HCT116 (cell line): ENCODE measurements at places on chromosomes 2 and 18. TPM values are rescaled to one million over a fixed set of nuclear protein-coding genes. Genes with fewer than 3 reads are reported as not detected.

DNA sequence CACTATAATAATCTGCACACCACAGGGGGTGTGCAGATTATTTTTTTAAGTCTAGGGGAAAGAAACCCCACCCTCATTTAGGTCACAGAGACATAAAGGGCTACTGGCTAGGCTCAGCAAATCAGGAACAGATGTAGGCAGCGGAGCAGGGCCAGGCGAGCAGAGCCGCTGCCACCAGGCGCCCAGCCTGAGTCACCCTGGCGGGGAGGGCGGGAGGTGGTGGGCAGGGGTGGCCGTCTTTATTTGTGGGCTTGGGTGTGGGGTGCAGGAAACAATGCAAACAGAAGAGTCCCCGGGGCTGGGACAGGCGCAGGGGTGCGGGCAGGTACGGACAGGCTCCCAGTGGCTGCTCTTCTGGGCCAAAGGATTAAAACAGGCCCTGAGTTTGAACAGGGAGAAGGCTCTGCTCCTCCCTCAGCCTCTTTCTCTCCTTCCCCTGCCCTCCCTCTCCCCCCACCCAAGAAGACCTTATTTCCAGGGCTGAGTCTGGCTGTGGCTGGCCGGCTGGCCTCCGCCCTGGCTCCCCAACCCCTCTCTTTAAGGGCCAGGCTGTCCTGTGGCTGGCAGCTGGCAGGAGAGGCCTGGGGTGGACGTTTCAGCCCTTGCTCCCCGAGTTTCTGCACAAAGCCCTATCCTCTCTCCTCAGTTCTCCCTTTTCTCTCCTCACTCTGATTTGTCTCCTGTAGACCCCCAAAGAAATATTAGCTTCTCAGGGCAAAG lies 142.9 kb upstream of the SMAD2 start:
- no peaks in the 10 kb centered on the region for H3K36me3 ChIP-seq
- H3K4me1 ChIP-seq, result no peaks in the 10 kb centered on the region
- no peak overlapping the region for H3K4me3 ChIP-seq
- H3K27ac ChIP-seq, result no peak overlapping the region

- no peak for DNase-seq
- H3K4me1 ChIP-seq, result no peaks in the 10 kb centered on the region
These were observed 635.9 kb downstream of the SUCLG1 start for GRCh38 chr2:83823229-83823628.

DNA sequence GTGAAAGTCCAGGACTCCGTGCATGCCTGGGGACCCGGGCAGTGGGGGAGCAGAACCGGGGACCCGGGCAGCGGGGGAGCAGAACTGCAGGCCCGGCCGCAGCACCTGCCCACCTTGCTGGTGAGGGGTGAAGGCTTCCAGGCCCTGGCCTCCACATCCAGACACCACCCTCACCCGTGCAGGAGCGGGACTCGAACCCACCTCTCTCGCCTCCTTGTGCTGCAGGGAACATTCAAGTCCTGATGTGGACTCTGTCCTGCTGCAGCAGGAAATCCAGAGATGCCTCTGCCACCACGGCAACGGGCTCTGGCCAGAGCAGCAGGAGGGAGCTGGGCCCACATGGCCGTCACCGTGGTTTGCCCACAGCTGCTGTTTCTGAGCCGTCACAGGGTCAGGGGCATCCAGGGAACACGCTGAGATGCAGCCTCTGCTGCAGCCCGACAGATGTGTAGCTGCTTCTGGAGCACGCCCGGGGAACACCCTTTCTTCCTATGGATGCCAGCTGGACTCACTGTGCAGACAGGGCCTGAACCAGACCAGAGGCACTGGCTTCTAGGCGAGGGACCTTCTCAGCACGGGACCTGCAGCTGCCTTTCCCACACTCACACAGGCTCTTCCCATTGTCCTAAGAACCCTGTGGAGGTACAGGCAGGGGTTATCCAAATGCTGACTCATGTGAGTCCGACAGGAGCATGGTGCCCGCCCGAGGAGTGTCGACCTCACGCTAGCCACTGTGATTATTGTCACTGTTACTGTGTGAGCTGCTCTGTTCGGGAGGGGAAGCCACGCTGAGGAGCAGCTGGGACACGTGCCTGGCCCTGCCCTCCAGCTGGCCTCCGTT lies 89.2 kb upstream of the CTDP1 start:
- peaks cover 14% of the 10 kb centered on the region for H3K27me3 ChIP-seq
- H3K27ac ChIP-seq, result no peak overlapping the region
- no peak for DNase-seq
- no peaks in the 10 kb centered on the region for H3K36me3 ChIP-seq

GRCh38 chr2:234724850-234725249 lies 227.0 kb upstream of the SH3BP4 start:
- no peak overlapping the region for H3K4me3 ChIP-seq
- DNase-seq, result no peak
- no peak overlapping the region for H3K27ac ChIP-seq
- peaks cover 14% of the 10 kb centered on the region for H3K4me1 ChIP-seq

DNA sequence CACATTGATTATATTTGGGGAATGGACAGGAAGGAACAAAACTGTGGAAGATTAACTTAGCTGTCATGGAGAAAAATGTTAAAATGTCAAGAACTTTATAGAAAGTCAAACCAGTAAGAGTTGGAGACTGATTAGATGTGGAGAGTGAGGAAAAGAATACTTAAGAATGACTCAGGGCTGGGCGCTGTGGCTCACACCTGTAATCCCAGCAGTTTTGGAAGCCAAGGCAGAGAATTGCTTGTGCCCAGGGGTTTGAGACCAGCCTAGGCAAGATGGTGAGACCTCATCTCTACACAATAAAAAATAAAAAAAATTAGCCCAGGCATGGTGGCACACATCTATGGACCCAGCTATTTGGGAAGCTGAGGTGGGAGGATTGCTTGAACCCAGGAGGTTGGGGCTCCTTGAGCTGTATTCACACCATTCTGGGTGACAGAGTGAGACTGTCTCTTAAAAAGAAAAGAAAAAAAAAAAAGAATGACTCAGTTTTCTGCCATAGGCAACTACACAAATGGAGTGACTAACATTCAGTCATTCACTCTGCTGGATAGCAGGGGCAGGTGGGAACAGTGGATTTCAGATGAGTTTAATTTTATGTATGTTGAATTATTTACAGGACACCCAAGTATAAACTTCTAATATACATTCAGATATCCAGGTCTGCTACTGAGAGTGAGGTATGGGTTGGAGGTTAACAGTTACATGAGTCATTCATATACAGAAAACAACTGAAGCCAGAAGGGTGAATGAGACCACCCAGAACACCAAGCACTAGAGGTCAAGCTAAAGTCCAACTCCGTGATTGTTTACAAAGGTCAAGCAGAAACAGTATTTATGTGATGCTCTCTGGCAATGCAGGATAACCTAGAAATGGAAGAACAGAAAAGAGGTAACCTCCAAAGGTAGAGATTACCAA lies 33.9 kb downstream of the ORC2 start:
- H3K27ac ChIP-seq, result no peak overlapping the region
- H3K4me3 ChIP-seq, result no peak overlapping the region
- no peaks in the 10 kb centered on the region for H3K4me1 ChIP-seq
- H3K27me3 ChIP-seq, result no peaks in the 10 kb centered on the region
- peaks cover 21% of the 10 kb centered on the region for H3K36me3 ChIP-seq
- DNase-seq, result no peak

- H3K4me1 ChIP-seq, result no peaks in the 10 kb centered on the region
- H3K36me3 ChIP-seq, result no peaks in the 10 kb centered on the region
- no peak overlapping the region for H3K27ac ChIP-seq
- 0 out of 2 replicates have a peak, but pooled peaks cover 6% of the 10 kb centered on the region for H3K27me3 ChIP-seq
These were observed 420.7 kb upstream of the MYT1L start for GRCh38 chr2:2751715-2752315.

GRCh38 chr2:94994063-94994913 lies 31.2 kb upstream of the MAL start:
- H3K4me3 ChIP-seq, result no peak overlapping the region
- no peaks in the 10 kb centered on the region for H3K4me1 ChIP-seq
- no peaks in the 10 kb centered on the region for H3K36me3 ChIP-seq
- peaks cover under 1% of the 10 kb centered on the region; the same call in 1 of the 2 replicates for H3K27me3 ChIP-seq
- no peak for DNase-seq
- no peak overlapping the region for H3K27ac ChIP-seq

DNA sequence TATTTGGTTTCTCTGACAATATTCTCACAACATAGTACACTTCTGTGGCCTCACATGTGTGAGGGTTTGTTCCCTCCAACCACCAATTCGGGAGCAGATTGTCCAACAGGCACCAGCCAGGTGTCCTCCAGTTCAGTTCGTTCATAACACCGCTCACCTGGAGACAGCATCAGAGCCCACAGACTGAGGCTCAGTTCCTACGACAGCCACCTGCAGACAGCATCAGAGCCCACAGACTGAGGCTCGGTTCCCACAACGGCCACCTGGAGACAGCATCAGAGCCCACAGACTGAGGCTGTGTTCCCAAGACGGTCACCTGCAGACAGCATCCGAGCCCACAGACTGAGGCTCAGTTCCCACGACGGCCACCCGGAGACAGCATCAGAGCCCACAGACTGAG lies 58.2 kb upstream of the SNTG2 start:
- no peak overlapping the region for H3K27ac ChIP-seq
- H3K36me3 ChIP-seq, result no peaks in the 10 kb centered on the region
- H3K4me3 ChIP-seq, result no peak overlapping the region
- no peak for DNase-seq

GRCh38 chr2:219658196-219658846 lies 30.9 kb downstream of the SLC4A3 start:
- H3K27ac ChIP-seq, result no peak overlapping the region
- no peaks in the 10 kb centered on the region for H3K36me3 ChIP-seq
- H3K4me1 ChIP-seq, result peaks cover 22% of the 10 kb centered on the region
- no peak for DNase-seq

DNA sequence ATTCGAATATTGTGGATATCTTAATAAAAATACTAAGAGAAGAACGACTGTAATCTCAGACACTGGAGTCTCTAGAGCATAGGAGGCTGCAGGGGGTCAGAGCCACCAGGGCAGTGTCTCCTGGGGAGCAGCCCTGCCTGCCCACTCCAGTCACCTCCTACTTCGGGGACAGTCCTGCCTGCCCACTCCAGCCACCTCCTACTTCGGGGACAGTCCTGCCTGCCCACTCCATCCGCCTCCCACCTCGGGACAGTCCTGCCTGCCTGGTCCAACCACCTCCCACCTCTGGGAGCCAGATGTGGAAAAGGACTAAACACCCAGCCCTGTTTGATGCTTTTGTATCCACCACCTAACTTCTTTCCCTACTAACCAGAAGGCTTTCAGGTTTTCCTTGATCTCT lies 350.1 kb upstream of the SMIM21 start:
- H3K4me1 ChIP-seq, result no peaks in the 10 kb centered on the region
- no peak overlapping the region for H3K4me3 ChIP-seq
- DNase-seq, result no peak

DNA sequence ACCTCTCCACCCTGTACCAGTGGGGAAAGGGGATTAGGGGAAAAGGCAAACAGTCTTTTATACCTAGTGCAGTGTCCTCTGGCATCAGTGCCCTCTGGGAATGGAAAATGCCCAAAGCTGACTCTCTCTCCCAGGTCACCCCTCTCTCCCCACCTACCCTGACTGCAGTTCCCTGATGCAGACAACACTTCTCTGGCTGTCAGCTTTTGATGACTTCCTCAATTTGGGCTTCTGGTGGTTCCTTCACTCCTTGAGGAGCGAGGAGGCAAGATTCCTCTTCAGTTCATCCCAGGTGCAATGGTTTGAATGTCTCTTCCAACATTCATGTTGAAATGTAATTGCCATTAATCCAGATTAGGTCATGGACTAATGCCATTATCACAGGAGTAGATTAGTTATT lies 19.7 kb upstream of the PPM1B start:
- no peak for DNase-seq
- no peak overlapping the region for H3K27ac ChIP-seq
- no peaks in the 10 kb centered on the region for H3K4me1 ChIP-seq
- no peaks in the 10 kb centered on the region for H3K27me3 ChIP-seq
- no peaks in the 10 kb centered on the region for H3K36me3 ChIP-seq

DNA sequence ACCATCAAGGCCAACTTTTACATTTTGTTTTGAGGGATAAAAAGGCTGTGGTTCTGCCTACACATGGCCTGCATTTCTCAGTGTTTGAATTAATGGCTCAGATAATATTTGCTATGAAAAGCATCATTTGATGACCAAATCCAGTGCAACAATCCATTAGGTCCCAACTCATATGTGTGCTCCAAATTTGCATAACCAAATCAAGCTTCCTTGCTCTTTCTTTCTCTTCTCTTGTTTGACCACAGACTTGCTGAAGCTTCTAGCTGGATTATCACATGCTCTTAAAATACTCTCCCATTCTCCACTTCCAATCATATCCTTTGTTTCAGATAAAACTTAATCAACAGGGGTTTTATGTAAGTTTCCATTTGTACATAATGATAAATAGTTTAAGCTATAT lies 147.0 kb downstream of the TCF4 start:
- no peaks in the 10 kb centered on the region for H3K27me3 ChIP-seq
- no peak for DNase-seq
- H3K36me3 ChIP-seq, result no peaks in the 10 kb centered on the region
- no peak overlapping the region for H3K27ac ChIP-seq
- no peaks in the 10 kb centered on the region for H3K4me1 ChIP-seq

DNA sequence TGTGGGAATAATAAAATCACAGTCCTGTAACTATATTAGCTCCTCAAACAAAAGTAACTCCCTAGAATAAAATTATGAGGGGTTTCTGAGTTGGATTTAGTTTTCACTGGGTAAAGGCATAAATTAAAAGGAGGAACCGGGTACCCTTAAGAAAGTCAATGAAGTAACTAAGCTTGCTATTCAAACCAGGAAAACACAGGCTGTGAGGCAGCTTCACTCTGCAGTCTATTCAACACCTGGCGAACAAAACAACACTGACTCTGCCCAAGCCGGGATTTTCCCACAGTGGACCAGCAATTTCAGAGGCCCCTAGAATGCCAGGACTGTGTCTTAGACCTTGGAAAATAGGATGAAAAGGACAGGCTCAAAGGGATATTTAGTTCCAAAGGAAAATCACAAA lies 24.6 kb upstream of the CREB1 start:
- H3K27ac ChIP-seq, result no peak overlapping the region
- no peaks in the 10 kb centered on the region for H3K27me3 ChIP-seq
- no peaks in the 10 kb centered on the region for H3K4me1 ChIP-seq
- no peak overlapping the region for H3K4me3 ChIP-seq

DNA sequence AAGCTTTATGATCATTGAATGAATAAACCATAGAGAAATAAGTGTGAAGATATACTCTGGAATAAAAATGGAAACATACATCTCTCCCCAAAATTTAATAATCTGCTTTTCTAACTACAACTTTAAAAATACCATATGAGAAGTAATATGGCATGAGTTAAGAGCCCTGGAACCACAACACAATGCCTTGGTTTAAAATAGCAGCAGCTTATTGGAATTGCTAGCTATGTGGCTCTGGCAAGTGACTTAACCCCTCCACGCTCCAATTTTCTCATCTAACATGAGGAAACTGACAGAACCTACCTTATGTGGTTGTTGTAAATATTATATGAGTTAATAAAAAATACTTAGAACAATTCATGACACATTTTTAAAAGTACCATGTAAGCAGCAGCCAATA lies 76.4 kb downstream of the VPS54 start:
- H3K36me3 ChIP-seq, result no peaks in the 10 kb centered on the region
- no peaks in the 10 kb centered on the region for H3K4me1 ChIP-seq
- no peak overlapping the region for H3K4me3 ChIP-seq
- H3K27ac ChIP-seq, result no peak overlapping the region
- no peaks in the 10 kb centered on the region for H3K27me3 ChIP-seq

KCNE4 gene
- total RNA-seq, result not detected

OR6B3 gene
- total RNA-seq, result not detected

UGT1A3 gene
- total RNA-seq, result not detected

RAB6C gene
- not detected for total RNA-seq

NTSR2 gene
- not detected for total RNA-seq
